NB4 (cell line): ENCODE measurements at places on chromosomes 6 and 20.

- DNase-seq, result no peak
These were observed 19.7 kb downstream of the PLCB4 start for GRCh38 chr20:9088556-9088955.

GRCh38 chr6:42350911-42351310 is 100.8 kb downstream of the TRERF1 start:
- no peak for DNase-seq

- no peak for DNase-seq
These were observed 27.1 kb downstream of the NAPB start for GRCh38 chr20:23393996-23394775.

GRCh38 chr20:23749746-23750145 is 989 bp downstream of the CST1 start:
- DNase-seq, result no peak

DNA sequence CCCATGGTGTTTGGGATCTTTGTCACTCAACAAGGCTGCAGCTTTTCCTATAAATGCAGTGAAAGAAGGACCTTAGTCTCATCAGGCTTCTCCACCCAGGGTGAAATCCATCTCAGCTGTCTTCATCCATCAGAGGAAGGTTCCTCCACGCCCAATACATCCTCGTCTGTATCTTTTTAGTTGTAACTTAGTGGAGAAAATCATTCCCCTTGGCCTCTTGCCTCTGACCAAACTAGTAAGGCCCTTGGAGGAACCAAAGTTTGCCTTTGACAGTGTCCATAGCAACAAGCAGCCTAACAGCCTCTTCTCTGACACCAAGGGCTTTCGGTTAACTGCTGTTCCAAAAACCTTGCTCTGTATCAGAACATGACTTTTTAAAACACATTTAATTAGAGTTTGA is 230.3 kb upstream of the ECI2 start:
- DNase-seq, result no peak

DNA sequence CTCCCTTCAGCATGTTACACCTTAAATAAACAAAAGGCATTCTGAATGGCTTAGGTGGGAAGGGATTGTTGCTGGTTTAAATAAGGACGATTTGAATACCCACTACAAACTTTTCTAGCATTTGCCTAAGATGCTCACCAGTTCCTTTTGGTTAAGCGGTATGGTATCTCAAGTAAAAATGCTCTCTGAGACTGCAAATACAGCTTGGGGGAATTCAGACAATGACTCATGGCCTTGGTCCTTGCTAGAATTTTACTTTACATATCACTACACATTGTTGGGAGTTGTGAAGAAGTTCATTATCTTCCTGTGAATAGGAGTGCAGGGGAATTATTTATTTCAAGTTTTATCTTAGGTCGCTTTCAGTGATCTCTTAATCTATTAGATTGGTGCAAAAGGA is 670.7 kb downstream of the UTRN start:
- DNase-seq, result no peak

DNA sequence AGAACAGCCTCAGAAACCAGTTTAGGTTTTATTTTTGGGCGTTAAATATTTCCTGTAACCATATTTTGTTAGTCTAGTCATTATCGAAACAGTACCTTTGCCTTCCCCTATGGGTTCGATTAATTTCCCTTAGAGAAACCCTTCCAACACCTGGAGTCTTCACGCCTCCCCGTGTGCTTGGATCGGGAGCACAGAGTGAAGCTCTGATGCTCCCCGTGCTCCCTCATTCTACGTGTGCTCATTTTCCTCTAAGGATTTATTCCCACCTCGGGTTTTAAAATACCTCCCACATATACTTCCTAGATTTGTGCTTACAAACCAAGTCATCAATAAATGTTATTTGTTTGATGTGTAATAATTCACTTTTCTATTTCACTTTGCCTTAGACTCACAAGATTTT is 142.4 kb downstream of the TTLL2 start:
- no peak for DNase-seq
